ENCODE measurements at places on chromosomes 7 and 10. TPM values are rescaled to one million over a fixed set of nuclear protein-coding genes. Genes with fewer than 3 reads are reported as not detected.

DNA sequence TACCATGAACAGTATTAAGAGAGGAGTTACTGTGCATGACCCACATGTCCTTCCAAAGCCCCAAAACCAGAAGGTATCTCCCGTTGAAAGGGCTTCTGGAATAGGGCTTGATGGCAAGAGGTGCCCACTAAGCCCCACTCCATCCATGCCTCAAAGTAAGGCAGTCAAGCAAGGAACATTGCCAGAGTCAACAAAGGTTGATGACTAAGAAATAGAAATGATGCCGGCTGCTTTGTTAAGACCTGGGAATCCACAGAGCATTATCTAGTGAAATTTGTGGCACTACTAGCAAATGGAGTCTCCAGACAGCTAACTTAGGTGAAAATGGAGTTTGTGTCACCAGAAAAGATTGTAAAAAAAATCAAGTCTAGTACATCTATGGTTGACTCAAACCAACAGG, 6.2 kb downstream of the SFR1 start:
- peaks cover 4% of the 10 kb centered on the region for H3K27me3 ChIP-seq
- H3K36me3 ChIP-seq = peaks cover 16% of the 10 kb centered on the region
- no peak overlapping the region for H3K27ac ChIP-seq

DNA sequence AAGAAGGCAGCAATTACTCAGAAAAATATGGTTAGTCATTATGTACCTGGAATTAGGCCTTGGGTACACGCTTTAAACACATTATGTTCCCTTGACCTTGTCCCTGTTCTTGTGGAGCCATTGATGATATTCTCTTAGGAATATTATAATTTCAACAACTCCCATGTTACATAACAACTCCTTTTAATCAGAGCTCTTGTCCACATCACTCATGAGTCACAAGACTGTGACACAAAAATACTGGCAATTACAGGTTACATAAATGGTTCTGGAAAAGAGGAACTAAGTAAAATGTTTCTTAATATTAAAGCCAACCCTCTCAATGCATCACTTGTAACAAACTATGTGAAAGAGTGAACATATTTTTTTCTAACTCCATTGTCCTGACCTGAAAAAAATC, 143.8 kb upstream of the PCLO start:
- no peaks in the 10 kb centered on the region for H3K36me3 ChIP-seq
- no peak overlapping the region for H3K4me3 ChIP-seq
- no peak overlapping the region for H3K27ac ChIP-seq
- no peaks in the 10 kb centered on the region for H3K27me3 ChIP-seq
- H3K4me1 ChIP-seq = no peaks in the 10 kb centered on the region

Gene TMEM273
- 0.72 TPM for total RNA-seq

- peak overlapping the region; percentile 67 for H3K4me3 ChIP-seq
- no peaks in the 10 kb centered on the region for H3K27me3 ChIP-seq
- peaks cover 3% of the 10 kb centered on the region for H3K36me3 ChIP-seq
- DNase-seq = peak; percentile 87
- no peak overlapping the region for H3K27ac ChIP-seq
Observed at GRCh38 chr7:1028044-1028770, 16.1 kb upstream of the GPR146 start.

- H3K4me1 ChIP-seq = no peaks in the 10 kb centered on the region
- no peak for DNase-seq
- no peak overlapping the region for H3K27ac ChIP-seq
- no peak overlapping the region for H3K4me3 ChIP-seq
Observed at GRCh38 chr7:30173058-30173897, 38.5 kb downstream of the MTURN start.

- H3K27me3 ChIP-seq = peaks cover 2% of the 10 kb centered on the region
- no peak overlapping the region for H3K27ac ChIP-seq
- H3K36me3 ChIP-seq = no peaks in the 10 kb centered on the region
- peak; percentile 58 for DNase-seq
- peaks cover 11% of the 10 kb centered on the region for H3K4me1 ChIP-seq
Observed at GRCh38 chr10:69449841-69450240, 1.4 kb upstream of the TSPAN15 start.

DNA sequence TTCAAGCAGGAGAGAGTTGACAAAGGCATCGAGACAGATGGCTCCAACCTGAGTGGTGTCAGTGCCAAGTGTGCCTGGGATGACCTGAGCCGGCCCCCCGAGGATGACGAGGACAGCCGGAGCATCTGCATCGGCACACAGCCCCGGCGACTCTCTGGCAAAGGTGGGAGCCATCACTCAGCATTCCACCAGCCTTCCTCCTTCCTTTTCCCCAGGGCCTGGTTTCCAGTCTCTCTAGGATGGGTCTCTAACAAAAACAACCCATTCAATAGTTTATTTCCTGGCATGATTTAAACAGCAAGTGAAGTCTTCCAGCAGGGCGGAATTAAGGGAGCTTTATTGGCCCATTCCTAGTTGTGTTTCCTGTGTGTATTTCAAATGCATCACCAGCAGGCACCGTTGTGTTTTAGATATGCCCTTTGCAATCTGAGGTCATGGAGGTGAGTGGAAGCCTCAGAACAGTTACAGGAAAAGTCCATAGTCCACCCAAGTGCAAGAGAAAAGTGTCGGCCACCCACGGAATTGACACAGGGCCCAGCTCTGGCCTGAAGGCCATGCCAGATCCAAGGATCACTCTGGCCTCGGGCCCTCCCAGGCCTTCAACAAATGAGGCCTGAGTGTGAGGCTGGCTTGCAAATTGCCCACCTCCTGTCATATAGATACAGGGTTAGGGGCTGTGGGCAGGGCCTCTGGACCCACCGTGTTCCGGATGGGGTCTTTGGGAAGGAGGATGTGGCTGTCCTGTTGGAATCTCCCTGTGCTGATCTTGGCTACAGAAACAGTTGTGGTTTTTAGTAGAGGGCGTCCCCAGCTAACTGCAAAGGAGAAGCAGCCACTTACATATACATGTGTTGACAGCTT, 46.9 kb upstream of the TRIM8 start:
- no peak for DNase-seq
- no peak overlapping the region for H3K27ac ChIP-seq
- no peaks in the 10 kb centered on the region for H3K4me1 ChIP-seq
- no peak overlapping the region for H3K4me3 ChIP-seq

DNA sequence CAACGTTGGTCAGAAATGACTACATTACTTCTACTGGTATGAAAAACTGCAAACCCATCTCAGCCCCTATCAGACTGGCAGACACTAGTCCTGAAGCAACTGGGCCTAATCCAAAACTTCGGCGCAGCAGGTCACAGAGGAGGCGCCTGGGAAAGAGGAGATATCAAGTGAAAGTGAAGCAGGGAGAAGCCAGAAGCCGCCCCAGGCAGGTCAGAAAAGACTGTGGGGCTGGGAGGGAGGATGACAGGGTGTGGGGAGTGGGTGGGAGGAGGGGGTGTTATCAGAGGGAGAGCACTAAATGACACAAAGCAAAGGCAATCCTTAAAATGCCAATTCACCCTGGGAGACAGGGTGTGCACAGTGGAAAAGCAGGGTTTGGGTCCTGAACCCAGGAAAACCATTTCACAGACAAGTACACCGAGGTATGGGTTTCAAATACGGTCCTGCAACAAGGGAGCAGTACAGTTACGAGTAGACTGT, 731 bp downstream of the CHCHD3 start:
- DNase-seq = peak; percentile 24
- H3K4me3 ChIP-seq = peak overlapping the region; percentile 78
- peaks cover 33% of the 10 kb centered on the region for H3K4me1 ChIP-seq
- H3K36me3 ChIP-seq = peaks cover 10% of the 10 kb centered on the region
- H3K27ac ChIP-seq = peak overlapping the region; percentile 78

All from activated naive CD4-positive, alpha-beta T cell treated with anti-CD3 and anti-CD28 coated beads for 36 hours (primary cell).